ENCODE measurements at places on chromosomes 2 and 18. TPM values are rescaled to one million over a fixed set of nuclear protein-coding genes. Genes with fewer than 3 reads are reported as not detected.
A peak's percentile ranks its signal among the peaks of the same experiment; 100 is the strongest.

- no peak for DNase-seq
- H3K27ac ChIP-seq, result no peak overlapping the region
- H3K4me3 ChIP-seq, result no peak overlapping the region
- H3K27me3 ChIP-seq, result no peaks in the 10 kb centered on the region
Observed at GRCh38 chr2:132595693-132596092, 74.3 kb downstream of the LYPD1 start.

- no peaks in the 10 kb centered on the region for H3K27me3 ChIP-seq
- H3K36me3 ChIP-seq, result no peaks in the 10 kb centered on the region
- H3K27ac ChIP-seq, result peak overlapping the region; percentile 22
- DNase-seq, result no peak
- H3K4me3 ChIP-seq, result no peak overlapping the region
Observed at GRCh38 chr2:96532641-96533291, 3.8 kb upstream of the ARID5A start.

DNA sequence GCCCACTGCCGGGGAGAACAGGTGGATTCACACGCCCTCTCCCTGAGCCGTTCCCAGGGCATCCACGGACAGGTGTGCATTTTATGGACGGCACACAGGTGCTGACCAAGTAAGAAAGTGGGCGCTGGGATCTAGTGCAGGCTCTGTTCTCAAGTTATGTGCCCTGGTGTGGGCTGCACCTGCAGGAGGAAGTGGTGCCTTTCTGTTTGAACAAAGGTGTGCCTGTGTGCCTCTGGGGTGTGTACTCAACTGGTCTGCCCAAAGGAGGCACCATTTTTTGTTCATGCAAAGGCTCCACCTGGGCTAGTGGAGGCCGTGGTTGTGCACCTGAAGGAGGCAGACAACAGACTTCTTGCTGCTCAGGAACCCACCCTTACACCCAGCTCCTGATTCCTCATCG is 88.2 kb upstream of the HK2 start:
- H3K36me3 ChIP-seq, result no peaks in the 10 kb centered on the region
- no peaks in the 10 kb centered on the region for H3K4me1 ChIP-seq
- H3K27me3 ChIP-seq, result no peaks in the 10 kb centered on the region
- H3K4me3 ChIP-seq, result no peak overlapping the region

DNA sequence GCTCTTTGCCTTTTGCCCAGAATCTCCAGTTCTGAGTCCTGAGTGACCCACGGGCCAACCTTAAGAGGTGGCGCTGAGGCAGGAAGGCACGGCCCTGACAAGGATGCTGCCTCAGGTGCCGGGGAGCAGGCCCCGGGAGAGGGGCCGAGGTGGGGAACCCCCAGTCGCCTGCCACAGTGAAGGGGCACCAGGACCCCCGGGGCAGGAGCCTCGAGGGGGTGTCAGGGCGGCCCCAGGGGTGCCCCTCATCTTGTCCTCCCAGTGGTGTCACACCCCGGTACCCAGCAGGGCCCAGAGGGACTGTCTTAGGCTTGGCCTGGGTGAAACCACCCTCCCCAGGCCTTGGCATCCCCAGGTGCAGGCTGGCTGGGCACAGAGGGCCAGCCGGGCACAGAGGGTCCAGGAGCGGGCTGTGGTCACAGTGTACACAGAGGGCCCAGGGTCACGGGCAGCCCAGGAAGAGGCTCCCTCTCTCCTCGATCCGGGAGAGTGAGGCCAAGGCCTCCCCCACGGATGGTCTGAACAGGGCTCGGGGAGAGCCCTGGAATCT is 1.0 kb downstream of the PDCD1 start:
- peaks cover 42% of the 10 kb centered on the region for H3K4me1 ChIP-seq
- no peaks in the 10 kb centered on the region for H3K36me3 ChIP-seq
- H3K4me3 ChIP-seq, result peak overlapping the region; percentile 61
- no peaks in the 10 kb centered on the region for H3K27me3 ChIP-seq
- no peak for DNase-seq

DNA sequence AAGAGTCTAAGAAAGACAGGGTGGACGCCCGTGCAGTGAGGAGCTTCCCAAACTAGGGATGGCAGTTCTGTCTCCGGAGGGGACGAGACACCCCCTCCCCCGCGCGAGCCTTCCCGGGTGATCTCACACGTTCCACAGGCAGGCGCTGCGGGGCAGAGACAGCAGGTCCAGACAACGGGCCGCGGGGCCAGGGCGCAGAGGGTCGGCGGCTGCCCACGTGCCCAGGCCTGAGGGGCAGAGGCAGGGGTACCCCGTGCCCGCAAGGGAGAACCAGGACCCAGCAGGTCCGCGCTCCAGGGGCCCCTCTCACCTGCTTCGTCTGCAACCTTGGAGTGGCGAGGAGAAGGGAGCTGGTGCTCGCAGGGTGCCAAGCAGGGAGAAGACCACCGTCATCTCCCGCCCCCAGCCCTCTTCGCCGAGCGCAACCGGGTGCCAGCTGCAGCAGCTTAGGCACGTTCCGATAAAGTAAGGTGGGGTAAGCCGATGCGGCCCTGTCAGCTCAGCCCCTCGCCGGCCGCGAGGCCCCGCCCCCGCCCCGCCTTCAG is at the start of gene GPR155:
TSS of gene GPR155 (minus strand) at position 467 of the 545 bp plus-strand sequence. CDS start 5,073 bp downstream, outside the sequence.
- DNase-seq, result no peak
- H3K27me3 ChIP-seq, result no peaks in the 10 kb centered on the region
- peaks cover 24% of the 10 kb centered on the region for H3K4me1 ChIP-seq
- peak within 1 kb of the TSS; percentile 87 for H3K27ac ChIP-seq

Gene GALNT5
- not detected for total RNA-seq

Gene ARHGAP15
- total RNA-seq, result 201 TPM

Gene ORC4
- 44.8 TPM for total RNA-seq

Gene SLC4A3
- total RNA-seq, result 3.4 TPM

Gene GALR1
- total RNA-seq, result not detected
